ENCODE measurements at places on chromosomes 11 and 22.

DNA sequence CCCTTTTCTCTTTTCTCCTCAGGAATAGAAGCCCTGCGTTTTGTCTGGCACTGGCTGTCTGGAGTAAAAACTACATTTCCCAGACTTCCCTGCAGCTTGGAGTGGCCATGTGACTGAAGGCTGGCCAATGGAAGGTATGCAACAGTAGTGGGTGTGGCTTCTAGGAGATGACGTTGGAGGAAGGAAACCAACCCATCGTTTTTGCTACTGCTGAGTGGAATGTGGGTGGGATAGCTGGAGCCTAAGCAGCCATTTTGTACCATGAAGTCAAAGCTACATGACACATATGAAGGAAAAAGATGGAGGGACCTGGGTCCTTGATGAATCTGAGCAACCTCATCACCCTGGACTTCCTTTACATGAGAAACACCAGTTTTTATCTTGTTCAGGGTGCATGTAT lies 19.6 kb downstream of the FGF3 start:
- no peak for DNase-seq

GRCh38 chr11:125394296-125394695 lies 101.8 kb downstream of the FEZ1 start:
- DNase-seq: no peak

DNA sequence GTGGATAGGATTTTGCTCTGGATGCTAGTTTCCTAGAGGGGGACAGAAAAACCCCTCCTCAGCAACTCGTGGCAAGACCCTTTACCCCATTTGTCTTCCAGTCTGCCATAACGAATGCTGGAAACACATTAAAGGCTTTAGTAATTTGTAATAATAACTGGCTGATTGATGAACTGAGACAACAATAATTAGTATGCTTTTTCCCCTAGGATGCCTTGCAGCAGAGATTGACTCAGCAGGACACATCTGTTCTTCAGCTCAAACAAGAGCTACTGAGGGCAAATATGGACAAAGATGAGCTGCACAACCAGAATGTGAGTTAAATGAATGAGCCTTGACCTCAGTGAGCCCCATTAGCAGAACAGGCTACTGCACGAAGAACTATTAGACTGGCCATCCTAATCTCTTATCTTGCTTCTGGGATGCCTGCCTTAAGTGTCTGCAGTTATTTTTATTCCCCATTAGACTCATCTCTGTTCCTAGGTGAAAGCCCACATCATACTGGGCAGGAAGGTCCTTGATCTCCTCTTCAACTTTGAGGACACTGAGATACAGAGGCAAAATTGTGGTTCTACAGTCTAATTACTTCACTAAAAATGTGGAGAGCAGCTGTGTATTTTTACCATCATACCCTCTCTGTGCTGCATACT lies 32.9 kb upstream of the DLAT start:
- no peak for DNase-seq

DNA sequence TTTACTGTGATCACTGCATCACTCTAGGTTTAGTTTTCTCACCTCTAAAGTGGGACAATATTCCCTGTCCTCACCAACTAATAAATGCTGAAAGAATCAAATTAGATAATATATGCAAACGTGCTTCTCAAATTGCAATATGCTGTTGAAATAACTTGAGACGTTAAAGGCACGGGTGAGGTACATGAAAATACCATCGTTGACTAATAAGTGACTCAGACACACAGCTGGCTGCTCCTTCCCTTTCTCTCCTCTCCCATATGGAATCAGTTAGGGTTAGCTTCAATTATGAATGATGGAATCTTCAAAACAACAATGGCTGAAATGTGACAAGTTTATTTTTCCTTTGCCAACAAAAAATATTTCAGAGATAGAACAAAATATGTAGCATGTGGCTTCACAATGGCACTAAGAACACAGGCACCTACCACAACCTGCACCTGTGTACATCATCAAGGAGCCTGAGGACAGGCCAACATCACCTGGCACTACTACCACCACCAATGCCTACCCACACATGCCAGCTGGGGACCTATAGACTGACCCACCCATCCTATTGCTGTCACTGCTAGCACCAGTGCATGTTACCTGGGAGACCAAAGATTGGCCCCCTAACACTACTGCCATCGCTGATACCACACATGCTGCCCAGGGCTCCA lies 13.7 kb downstream of the GDPD4 start:
- DNase-seq: no peak

DNA sequence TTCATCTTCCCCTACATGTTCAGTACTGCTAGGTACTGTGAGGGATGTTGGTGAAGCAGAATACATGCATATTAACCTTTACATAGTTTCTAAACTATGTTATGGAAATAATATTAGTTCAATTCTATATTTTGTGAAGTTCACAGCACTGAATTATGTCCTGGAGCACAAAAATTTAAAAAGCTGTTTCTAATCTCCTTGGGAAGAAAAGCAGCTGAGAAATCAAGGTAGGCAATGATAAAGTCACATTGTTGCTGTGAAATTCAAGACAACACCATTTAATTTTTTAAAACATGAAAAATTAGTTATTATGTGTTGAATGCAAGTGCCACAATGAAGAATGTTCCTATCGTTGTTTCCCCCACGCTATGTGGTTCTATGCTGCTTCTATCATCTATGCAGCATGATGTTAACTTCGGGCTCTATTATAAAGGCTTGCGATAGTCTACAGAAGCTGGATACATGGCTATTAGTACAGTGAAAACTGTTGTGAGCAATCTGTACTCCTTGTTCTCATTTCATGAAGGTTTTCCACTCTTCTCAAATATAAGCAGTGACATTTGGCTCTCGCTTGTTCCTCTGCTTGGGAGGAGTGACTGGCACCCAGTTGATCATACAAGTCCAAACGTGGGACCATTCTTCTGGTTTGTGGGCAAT lies 164.3 kb downstream of the AASDHPPT start:
- no peak for DNase-seq

- no peak for DNase-seq
Measured at GRCh38 chr11:103832762-103833161, 203.7 kb upstream of the DDI1 start.

- no peak for DNase-seq
Measured at GRCh38 chr22:47588578-47588960, 826.1 kb downstream of the TBC1D22A start.

- DNase-seq: peak; percentile 38
Measured at GRCh38 chr11:47768101-47768612, 1.0 kb upstream of the FNBP4 start.

GRCh38 chr11:66479394-66480116 lies 679 bp upstream of the DPP3 start:
- no peak for DNase-seq

- no peak for DNase-seq
Measured at GRCh38 chr11:70389201-70389600, 9.1 kb upstream of the CTTN start.

DNA sequence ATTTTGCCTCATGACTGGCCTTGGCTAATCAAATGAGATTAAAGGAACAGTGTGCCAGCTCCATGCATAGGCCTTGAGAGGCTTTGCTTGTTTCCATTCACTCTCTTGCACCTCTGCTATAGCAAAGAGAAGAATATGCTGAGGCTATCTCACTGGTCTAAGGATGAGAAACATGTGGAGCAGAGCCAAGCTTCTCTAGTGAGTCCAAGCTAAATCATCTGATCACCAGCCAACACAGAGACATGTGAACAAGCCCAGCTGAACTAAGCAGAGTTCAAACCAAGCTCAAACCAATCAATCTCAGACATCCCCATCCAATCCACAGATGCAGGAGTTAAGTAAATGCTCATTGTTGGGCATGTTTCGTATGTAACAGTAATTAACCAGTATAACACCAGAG lies 69.4 kb upstream of the API5 start:
- DNase-seq: no peak

All from CD4-positive, alpha-beta T cell treated with Interleukin-21 for 1 hour (primary cell).